Omental fat pad (tissue), 4 donors: ENCODE measurements at places on chromosomes 7 and 10. TPM values are rescaled to one million over a fixed set of nuclear protein-coding genes. Genes with fewer than 3 reads are reported as not detected.

- no peak for DNase-seq
Measured at GRCh38 chr7:24715171-24715570, 42.1 kb downstream of the GSDME start.

GRCh38 chr10:84190621-84191020 lies 3.7 kb upstream of the CDHR1 start:
- DNase-seq: no peak

DNA sequence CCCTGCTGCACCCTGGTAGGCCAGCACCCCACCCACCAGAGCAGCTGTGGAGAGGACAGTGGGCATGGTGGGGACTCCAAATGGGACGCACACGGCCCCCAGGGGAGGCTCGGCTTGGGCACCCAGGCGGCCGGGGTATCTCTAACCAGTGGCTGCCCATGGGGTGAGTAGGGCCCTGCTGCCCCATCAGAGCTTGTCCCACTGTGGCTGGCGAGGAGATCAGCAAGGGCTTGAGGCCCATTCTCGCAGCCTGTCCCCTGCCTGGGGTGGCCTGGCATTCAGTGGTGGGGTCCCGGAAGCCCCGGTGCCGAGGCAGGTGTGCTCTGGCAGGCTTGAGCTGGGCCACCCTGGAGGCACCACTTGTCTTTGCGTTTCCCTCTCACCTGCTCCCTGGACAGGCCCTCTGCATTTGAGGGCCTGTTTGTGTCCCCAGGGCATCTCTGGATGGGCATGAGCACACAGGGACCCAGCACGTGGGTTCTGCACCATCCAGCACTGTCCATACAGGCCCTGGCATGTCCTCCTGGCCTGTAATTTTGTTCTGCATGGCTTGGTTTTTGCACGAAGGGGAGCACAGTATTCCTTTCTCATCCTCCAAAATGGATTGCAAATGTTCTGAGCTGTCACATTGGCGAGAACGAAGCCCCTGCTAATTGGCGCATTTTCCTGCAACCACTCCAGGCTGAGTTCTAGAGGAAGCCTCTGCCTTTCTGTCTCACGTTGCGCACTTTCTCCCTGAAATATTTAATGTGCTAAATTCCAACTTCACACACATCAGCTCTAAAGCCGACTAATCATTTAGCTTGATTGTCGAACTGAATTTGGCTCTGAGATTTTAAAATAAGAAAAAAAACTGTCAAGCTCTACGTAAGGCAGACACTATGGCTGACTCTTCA lies 27.2 kb downstream of the PWWP2B start:
- no peak for DNase-seq

The EIF3A gene
- total RNA-seq: 228 TPM

The SFMBT2 gene
- 7.9 TPM for total RNA-seq

The KDM7A gene
- 16.8 TPM for total RNA-seq

The OR2A5 gene
- total RNA-seq: not detected

The SPAM1 gene
- total RNA-seq: not detected
